ENCODE measurements at places on chromosomes 1 and 21.

DNA sequence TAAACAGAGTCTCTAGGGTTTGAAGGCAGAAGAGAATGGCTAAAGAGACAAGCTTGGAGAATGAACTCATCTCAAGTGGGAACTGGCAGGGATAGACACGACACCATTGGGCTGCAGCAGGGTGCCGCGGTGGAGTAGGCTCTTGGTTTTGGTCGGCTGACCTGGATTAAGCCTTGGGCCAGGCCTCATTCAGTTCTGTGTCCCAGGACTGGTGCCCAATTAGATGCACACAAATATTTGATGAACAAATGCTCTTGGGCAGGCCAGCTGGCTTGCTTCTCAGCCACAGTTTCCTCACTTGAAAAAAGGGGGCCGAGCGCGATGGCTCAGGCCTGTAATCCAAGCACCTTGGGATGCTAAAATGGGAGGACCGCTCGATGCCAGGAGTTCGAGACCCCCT, 53.4 kb upstream of the CITED4 start:
- no peak for DNase-seq

- DNase-seq = no peak
Measured at GRCh38 chr1:47436979-47437446, 831 bp upstream of the FOXD2 start.

DNA sequence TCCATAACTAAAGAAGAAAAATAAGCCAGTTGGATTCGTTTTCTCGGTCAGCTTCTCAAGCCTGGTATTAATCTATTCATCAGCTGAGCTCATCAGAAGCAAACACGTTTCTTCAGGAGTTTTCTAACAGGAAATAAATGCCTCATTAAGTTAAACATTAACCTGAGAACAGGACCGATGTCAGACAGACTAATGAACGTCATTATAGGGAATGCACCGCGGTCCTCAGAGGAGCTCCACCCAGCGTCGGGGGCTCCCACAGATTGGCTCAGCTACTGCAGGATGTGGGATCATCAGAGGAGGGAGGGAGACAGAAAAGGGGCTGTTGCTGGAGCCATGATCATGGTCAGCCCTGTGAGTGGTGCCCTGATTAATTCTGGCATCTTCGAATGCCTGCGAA, 615.4 kb downstream of the PTPRU start:
- DNase-seq = no peak

- DNase-seq = no peak
Measured at GRCh38 chr1:201465698-201466290, 3.2 kb downstream of the PHLDA3 start.

DNA sequence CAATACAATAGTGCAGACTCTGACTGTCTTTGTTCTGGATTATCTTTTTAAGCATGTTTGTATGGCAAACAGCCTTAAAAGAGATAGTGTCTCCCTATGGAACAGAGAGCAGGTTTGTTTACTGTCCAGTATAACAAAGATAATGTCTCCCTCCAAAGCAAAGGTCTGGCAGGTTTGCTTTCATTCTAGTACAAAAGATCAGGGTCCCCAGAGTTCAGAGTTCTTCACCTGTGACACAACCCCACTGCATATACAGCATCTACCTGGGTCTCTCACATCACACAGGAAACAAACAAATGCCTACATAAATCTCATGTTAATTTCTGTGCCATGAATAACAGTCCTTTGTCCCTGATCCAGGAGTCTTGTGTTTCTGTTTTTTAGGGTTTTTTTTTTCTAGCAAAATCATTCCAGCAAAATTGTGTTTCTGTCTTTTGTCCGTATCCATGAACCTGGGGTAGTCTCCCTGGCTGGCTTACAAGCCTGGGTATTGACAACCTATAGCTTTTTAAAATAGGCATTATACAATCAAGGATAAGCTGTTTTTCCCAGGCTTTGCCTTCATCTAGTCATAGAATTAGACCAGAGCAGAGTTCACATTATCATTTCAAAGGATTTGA, 89.4 kb upstream of the PTBP2 start:
- no peak for DNase-seq

DNA sequence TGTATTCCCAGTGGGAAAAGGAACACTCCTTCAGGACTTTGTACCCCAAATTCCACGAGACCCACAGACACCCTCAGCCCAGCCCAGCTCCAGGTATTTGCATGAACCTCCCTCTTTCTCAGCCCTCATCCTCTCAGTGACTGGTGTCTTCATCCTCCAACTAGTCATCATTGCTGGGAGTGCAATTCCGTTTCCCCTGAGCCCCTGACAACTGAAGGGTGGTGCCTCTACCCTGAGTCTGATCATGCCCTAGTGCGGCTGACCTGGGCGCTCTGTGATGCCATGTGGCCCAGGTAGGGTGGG, 3.8 kb upstream of the ZNF692 start:
- DNase-seq = no peak

- DNase-seq = peak; percentile 53
Measured at GRCh38 chr1:93079685-93080141, 630 bp downstream of the MTF2 start.

GRCh38 chr1:46205791-46206190, 2.7 kb downstream of the LURAP1 start:
- no peak for DNase-seq

DNA sequence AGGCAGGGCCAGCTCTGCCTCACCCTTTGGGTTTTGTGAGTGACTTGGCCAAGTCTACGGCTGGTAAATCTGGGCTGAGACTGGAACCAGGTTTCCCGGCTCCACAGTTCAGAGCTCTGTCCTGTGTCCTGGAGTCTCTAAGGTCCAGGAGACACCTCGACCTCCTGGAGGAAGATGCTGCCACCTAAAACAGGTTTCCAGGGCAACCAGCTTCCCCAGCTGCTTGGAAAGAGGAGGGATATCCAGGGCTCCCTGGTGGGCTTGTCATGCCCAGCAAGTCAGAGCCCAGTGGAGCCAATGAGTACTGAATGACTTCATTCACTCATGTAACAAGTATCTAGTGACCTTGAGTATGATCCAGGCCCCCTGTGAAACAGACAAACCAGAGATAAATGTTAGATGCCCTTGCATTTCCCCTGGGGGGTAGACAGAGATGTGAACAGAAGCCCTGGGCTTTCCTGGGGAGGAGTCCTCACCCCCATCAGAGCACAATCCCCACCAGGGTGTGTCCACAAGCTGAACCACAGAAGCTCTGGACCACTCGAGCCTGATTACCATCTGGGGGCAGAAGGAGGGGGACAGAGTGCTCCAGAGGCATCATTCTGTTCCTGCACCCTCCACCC, 181.2 kb upstream of the RAB4A start:
- DNase-seq = no peak

- peak; percentile 93 for DNase-seq
Measured at GRCh38 chr1:52141513-52142219, at the start of gene ZFYVE9. Gene ZFYVE9, plus strand, starts transcription at chr1:52142089. Its CDS starts 91,118 bp downstream, at chr1:52233207.

DNA sequence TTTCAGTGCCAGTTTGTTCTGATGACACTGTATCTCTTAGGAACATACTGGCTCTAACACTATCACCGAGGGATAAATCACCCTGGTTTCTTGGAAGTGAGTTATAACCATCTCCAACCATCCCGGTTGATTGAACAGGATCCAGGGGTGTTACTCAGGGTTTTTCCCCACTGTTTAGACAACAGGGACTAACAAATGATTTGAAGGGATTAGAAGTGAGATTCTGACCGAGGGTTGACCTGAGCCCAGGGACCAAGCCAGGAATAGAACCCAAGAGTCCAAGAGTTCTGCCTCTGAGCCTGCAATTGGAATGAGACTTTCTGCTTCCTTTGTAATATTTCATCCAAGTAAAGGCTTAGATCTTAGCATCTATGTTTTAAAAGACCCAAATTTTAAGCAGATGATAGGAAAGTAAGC, 154.0 kb downstream of the DHRS3 start:
- DNase-seq = no peak

DNA sequence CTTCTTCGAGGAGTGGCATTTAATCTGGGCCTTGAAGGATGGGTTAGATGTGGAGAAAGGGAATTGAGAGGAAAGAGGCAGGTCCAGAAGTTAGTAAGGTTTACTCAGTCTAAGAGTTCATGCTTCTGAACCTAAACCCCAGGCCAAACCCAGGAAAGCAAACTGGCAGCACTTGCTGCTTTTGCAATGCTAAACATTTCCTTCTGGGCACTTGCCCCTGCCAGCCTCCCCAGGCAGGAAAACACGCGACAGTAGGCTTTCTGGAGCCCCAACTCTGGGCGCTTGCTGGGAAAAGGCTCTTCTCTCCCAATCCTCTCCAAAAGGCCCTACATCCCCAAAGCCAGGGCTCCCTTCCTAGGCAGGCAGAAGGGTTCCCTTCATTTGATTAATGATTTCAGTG, 2.5 kb downstream of the OLFML2B start:
- no peak for DNase-seq

DNA sequence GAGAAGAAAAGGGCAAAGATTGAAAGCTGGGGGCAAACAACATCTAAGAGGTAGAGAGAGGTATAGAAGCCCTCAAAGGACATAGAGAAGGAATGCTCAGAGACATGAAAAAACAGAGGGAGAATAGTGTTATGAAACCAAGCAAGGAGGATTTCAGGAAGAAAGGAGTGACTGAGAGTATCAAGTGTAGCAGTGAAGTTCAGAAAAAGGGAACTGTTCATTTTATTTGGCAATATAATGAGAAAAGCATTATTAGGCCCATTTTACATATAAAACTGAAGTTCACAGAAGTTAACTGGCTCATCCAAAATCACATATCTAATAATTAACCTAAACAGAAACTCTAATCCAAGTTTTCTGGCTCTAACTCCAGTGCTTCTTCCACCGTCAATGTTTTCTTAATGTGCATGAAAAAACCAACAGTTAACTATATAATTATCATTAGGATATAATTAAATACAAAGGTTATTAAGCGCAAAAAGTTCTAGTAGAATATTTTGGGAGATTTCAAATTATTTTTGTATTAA, 17.7 kb downstream of the NEXN start:
- DNase-seq = no peak

- no peak for DNase-seq
Measured at GRCh38 chr1:193960499-193960898, 774.1 kb upstream of the B3GALT2 start.

Data from iPS-NIHi11 (cell line).